Suppressor macrophage (primary cell): ENCODE measurements at places on chromosomes 7 and 10.
A peak's percentile ranks its signal among the peaks of the same experiment; 100 is the strongest.

- DNase-seq, result no peak
These were observed 346.9 kb downstream of the RNLS start for GRCh38 chr10:88236121-88236743.

DNA sequence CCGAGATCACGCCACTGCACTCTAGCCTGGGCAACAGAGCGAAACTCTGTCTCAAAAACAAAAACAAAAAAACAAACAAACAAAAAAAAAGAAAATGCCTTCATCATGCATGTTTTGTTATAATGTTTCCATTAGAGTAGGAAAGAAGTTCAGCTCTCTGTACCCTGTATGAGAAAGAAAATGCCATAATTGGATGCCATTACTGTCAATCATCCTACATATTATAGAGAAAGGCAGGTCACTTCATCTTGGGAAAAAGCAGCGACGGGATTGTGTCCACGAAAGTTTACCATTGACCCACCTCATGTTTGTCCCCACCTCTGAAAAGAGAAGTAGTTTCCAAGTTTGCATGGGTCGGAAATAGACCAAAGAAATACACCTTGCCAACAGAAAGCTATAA is 33.8 kb downstream of the SEC61G start:
- no peak for DNase-seq

DNA sequence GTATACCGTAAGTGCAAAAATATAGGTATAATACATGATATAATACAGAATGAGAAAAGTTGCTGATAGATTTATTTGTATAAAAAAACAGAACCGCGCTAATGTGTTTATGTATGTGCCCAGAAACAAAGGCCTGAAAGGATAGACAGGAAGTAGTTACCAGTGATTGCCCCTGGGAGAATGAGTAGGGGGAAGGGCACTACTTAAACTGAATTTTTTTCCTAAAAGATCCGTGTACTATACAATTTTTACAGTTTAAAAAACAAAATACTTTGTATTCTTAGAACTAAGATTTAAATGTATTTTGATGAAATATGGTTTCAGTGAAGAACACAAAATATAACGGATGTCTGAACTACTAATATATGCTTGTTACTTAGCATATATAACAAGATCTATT is 2.9 kb downstream of the IPMK start:
- peak; percentile 60 for DNase-seq

- DNase-seq, result no peak
These were observed 232.5 kb downstream of the TNS3 start for GRCh38 chr7:47349401-47349800.
